ENCODE measurements at places on chromosomes 5 and 9. TPM values are rescaled to one million over a fixed set of nuclear protein-coding genes. Genes with fewer than 3 reads are reported as not detected.

TAS2R1 gene
- total RNA-seq = not detected

CCDC171 gene
- 0.47 TPM for total RNA-seq

RAB3C gene
- total RNA-seq = not detected

MYMK gene
- total RNA-seq = not detected

ACTBL2 gene
- total RNA-seq = 1.0 TPM

RNF183 gene
- 0.23 TPM for total RNA-seq

LIX1 gene
- not detected for total RNA-seq
